ENCODE measurements at places on chromosomes 7 and 10.

DNA sequence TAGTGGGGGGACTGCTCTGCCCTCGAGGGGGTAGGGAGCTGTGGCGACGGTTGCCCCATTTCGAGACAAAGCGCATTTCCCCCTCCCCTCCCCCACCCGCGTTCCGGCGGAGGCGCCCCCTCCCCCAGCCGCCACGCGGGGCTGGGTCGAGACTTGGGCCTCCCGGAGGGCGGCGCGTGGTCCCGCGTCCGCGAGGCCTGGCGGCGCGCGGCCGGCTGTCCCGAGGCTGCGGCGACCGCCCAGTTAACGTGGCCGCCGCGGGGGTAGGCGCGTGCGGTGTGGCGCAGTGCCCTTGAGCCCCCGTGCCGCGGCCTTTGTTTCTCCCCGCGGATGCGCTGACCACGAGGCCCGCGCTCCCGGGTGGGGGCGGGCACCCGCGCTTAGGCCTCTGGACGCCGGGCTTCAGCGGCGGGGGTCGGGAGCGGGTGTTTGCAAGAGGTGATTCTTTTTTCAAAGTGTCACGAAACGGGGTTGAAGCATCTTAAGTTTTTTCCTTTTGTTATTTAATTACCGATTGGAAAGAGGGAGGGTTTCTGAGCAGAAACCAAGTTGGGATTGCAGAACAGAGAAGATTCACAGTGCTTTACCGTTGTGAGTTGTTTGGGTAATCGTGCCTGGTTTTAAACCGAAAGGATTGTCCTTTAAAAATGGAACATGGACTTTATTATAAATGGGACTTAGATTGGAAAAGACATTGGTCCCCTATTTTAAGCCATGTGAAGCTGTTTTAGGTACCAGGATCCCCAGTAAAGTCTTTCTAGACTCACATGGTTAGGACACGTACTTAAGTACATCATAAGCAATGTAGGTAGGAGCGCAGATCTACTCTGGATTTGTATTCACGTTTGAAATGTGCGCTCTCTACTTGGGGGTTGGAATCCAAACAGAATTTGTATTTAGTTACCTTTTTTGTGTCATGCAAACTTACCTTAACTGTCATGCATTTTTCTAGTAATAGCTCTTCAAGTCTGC is 760 bp downstream of the CBX3 start:
- DNase-seq, result peak; percentile 53

- DNase-seq, result no peak
Observed at GRCh38 chr10:30789806-30790205, 160.3 kb upstream of the LYZL2 start.

DNA sequence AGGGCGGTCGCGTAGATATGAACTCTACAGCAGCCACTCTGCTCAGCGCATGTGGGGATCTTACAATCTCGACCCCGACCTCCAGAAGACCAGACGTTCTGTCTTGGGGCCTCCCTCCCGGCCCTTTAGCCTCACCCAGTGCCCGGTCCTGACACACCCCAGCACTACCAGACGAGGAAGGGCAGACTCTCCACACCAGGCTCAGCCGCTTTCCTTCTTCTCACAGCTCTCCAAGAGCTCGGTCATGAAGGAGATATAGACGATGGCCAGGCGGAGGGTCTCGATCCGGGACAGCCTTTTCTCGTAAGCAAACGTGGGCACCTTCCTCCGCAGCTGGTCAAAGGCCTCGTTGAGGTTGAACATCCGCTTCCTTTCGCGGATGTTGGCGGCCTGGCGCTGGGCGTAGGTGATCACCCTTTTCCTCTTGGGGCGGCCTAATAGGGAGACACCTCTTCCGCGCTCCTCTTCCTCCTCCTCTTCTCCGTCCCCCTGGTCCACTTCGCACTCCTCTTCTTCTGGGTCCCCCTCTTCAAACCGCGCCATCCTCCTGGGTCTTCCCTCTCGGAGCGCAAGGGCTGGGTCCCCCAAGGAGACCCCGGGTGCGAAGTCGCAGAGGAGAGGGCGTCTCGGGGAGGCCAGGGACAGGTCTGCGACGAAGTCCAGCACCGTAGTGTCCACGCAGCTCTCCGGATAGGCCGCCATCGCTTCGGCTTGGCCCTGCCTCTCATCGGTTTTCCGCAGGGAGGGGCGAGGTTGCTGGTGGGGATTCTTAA is at the start of gene FERD3L:
Gene FERD3L, minus strand, starts transcription at position 761 of the 773 bp plus-strand sequence. Its CDS starts 59 bp downstream, at position 702.
- no peak for DNase-seq

DNA sequence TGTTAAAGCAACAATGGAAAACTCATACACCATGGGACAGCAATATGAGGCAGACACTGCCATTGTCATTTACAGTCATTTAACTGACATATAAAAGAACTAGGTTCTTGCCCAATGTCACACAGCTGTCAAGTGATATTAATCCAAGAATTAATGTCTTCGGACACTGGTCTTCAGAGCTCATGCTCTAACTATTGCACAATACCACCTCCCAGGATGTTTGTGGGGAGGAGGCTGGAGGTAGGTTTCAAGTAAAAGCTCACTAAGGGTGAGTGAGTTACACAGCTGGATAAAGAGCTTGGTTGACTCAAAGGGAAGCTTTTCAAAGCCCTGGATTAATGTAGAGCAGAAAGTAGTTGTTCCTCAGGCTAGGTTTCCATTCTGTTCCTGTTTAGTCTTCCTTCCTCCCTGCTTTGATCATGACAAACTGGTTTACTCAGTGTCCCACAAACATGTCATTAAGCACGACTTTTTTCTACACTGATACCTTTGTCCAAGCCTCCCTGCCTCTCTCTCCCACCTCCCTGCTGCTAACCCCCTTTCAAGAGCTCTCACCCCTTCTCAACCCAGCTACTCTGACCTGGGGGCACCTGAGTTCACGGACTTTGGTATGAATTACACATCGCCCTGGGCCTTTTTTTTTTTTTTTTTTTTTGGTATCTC is 987 bp upstream of the EXOC6 start:
- no peak for DNase-seq

DNA sequence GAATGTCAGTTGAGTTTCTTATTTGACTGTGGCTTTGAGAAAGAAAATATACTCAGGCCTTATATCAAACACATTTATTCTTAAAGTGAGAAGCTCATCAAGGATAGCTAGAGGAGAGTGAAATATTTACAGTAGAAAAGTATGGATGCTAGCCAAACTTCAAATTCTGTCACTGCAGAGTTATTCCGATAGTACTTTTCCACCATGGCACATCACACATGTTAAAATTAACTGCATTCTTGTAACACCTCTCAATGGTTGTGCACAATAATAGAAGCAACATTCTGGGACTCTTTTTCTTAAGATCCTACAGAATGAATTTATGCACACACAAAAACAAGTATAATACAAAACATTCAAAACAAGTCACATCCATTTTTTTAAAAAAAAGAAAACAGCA is 4.5 kb downstream of the PPP1R3C start:
- DNase-seq, result no peak

DNA sequence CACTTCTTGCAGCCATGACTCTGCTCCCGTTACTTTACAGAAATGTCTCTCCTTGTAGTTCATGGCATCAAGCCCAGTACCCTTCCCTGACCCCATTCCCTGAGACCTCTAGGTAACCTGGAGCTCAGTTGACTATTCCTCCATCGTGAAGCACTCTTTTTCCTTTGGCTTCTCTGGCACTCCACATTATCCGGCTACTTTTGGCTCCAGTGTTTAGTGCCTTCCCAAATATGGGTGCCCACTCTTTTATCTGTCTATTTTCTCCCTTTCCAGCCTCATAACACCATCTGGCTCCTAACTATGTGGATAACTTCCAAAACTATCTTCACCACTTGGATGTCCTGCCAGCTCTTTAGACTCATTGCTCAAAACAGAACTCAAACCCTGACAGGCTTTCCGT is 744.7 kb upstream of the GALNT17 start:
- DNase-seq, result no peak

- no peak for DNase-seq
Observed at GRCh38 chr7:55023841-55024505, 5.2 kb downstream of the EGFR start.

GRCh38 chr7:96287132-96287531 is 34.8 kb downstream of the SLC25A13 start:
- DNase-seq, result no peak

- no peak for DNase-seq
Observed at GRCh38 chr7:132604121-132604520, 27.9 kb upstream of the PLXNA4 start.

DNA sequence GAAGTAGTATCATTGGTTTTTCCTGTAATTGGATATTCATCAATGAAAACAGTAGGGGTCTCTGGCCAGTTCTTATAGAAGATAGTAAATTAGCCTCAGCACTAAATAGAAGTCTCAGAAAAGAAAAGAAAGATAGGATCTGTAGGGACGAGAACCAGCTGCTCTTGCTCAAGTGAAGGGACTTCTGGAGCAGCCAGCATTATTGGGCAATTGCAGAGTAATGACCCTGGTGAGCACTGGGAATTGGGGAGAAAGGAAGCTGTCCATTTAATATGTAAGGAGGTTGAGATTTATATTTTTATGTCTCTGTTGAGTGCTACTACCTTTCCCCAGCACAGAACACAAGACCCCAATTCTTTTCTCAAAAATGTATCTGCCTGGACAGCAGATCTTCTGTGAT is 61.2 kb upstream of the WNT16 start:
- DNase-seq, result no peak

GRCh38 chr7:103637726-103638125 is 191.7 kb upstream of the SLC26A5 start:
- no peak for DNase-seq

GRCh38 chr7:155594163-155594732 is 47.9 kb upstream of the CNPY1 start:
- DNase-seq, result no peak

DNA sequence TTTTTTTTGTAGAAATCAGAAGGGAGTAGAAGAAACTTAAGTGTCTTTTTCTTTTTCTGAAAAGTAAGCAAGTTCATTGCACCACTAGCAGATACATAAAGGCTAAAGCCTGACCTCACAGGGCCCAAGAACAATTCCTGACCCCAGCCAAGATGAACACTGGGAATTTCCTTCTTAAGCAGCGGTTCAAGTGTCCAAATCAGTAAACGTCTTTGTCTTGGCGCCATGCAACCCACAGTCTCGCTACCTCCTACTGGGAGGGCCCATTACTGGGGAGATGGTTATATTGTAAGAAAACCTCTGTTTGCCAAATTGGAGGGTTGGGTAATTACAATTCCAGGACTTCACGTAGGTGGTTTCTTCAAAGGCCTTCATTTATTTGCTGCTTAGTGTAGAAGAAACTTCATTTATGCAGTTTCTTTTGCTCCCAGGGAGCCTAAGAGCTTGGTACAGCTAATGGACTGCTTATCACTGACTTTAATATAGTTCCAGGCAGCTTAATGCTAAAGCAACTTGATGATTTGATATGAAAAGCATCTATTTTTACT is 58.3 kb upstream of the ADRB1 start:
- DNase-seq, result no peak

- no peak for DNase-seq
Observed at GRCh38 chr7:135210888-135211178, 493 bp downstream of the WDR91 start.

DNA sequence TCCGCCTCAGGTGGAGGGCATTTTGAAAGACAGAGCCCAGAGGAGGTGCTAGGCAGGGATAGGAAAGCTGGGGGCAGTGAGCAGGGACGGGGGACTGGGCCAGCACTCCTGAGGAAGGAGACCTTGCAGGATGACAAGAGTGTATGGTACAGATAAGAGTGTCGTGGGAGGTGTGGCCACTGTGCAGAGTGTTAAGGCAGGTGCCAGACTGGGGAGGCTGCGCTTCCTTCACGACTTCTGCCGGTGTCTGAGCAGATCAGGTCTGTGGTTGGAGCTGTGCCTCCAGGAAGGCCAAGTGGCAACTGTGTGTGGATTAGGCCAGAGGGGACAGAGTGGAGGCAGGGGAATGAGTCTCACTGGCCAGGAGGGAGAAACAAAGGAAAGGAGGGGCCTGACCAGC is 161.7 kb downstream of the HIBADH start:
- DNase-seq, result no peak

GRCh38 chr10:80461208-80462183 is 7.4 kb downstream of the TSPAN14 start:
- DNase-seq, result no peak

DNA sequence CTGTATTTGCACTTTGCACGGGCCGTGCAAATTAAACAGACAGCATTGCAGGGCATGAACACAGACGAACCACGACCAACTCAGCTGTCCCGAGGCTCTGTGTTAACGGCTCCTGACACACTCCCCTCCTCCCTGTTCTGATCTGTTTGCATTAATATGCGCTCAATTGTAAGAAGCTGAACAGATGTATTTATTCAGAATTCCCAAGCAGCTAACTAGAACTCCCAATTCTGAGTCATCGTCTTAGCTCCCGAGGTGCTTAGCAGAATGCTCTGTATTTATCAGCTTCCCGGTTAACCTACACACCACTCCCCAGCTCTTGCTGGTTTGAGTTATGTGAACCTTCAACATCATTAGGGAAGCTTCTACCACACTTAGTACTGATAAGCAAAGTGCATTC is 286.4 kb downstream of the PTPRN2 start:
- DNase-seq, result no peak

- no peak for DNase-seq
Observed at GRCh38 chr10:131270461-131271190, 40.9 kb downstream of the TCERG1L start.

- DNase-seq, result no peak
Observed at GRCh38 chr7:98795741-98796493, 73.9 kb downstream of the TMEM130 start.

DNA sequence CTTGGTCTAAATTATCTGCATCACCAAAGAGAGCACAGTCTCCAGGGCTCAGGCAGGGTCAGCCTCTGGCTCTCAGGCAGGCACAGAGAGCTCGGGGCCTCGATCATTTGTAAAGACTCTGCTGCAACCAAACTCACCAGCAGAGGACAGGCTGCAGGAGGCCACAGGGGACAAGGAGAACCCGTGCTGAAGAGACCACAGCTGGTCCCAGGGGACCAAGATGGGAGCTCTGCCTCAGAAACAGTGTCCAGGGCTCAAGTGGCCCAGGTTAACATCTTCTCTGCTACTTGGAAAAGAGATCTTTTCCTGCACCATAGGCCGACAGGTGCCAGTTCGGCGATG is 543.2 kb downstream of the PTPRN2 start:
- DNase-seq, result no peak

GRCh38 chr10:61895898-61896600 is 5.5 kb upstream of the ARID5B start:
- DNase-seq, result no peak

- DNase-seq, result no peak
Observed at GRCh38 chr7:106560482-106560881, 100.5 kb downstream of the CCDC71L start.

DNA sequence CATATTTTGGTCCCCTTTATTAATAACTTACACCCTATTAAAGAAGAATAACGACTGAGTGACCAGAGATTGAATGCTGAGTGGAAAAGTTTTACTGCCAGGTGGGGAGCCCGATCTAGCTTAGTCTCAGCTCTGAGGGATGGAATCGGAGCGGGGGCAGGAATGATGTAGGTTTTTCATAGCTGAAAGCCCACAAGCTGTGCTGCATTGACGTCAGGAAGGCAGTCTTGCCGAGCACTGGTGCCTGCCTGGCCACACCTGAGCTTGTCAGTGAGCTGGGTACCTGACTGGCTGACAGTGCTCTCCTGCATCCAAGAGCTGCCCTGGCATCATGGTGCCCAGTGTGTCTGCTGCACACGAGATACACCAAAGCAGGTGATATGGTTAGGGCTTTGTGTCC is 34.8 kb downstream of the GRK5 start:
- no peak for DNase-seq

- no peak for DNase-seq
Observed at GRCh38 chr7:157011333-157012112, 1.1 kb upstream of the MNX1 start.
